ENCODE measurements at places on chromosomes 16 and 17.

DNA sequence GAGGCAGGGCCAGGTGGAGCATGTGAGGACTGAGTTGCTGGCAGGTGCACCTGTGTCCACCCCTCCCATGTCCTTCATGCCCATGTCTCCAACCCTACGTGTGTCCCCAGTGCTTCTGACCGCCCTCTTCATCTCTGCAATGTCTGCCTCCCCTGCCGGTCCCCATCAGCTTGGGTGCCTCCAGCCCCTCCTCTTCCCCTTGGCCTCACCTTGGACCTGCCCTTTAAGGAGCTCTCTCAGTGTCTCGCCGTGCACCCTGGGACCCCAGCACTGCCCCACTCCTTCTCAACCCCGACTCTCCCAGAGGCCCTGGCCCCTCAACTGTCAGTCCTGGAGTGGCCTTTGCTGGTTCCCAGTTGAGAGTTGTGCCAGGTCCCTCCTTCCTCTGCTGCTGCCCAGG lies 15.0 kb downstream of the RIPOR1 start:
- DNase-seq, result no peak

GRCh38 chr17:75848523-75849278 lies 4.5 kb upstream of the UNC13D start:
- DNase-seq, result peak; percentile 99

DNA sequence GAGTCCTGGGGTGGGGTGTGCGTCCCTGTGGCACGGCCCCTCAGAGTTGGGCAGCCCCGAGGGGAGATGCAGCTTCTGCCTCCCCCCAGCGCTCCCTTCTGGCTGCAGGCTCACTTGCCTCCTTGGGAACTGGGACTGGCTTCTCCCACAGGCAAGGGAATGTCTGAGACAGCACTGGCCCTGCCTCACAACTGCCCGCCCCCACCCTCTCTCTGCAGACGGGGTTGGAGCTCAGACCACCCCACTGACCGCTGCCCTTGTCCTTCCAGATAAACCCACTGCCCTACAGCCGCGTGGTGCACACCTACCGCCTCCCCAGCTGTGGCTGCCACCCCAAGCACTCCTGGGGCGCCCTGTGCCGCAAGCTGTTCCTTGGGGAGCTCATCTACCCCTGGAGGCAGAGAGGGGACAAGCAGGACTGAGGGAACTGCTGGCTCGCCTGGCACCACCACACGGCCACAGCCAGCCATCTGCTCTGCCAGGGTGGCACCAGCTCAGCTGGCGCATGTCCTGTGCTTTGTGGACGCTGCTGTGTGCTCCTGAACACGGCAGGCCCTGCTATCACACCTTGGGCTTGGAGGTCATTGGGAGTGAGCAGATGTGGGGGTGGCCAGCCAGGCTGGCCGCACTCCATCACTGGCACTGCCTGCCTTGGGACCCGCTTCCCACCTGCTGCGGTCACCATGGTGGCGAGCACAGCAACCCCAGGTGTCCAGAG lies 7.1 kb upstream of the RAB40C start:
- peak; percentile 65 for DNase-seq

GRCh38 chr17:50206604-50207293 lies 5.3 kb upstream of the COL1A1 start:
- peak; percentile 94 for DNase-seq

GRCh38 chr16:50354629-50355456 lies 13.9 kb downstream of the BRD7 start:
- DNase-seq, result no peak

- DNase-seq, result no peak
Measured at GRCh38 chr17:20293501-20293900, 173.8 kb downstream of the LGALS9B start.

- DNase-seq, result peak; percentile 55
Measured at GRCh38 chr17:65093930-65094329, 37.4 kb upstream of the GNA13 start.

- DNase-seq, result no peak
Measured at GRCh38 chr17:7654832-7655540, 4.3 kb downstream of the ATP1B2 start.

- peak; percentile 87 for DNase-seq
Measured at GRCh38 chr17:42779936-42780850, at the start of gene WNK4. TSS of gene WNK4 (plus strand) at chr17:42780610. CDS start at chr17:42780699, 89 bp downstream.

DNA sequence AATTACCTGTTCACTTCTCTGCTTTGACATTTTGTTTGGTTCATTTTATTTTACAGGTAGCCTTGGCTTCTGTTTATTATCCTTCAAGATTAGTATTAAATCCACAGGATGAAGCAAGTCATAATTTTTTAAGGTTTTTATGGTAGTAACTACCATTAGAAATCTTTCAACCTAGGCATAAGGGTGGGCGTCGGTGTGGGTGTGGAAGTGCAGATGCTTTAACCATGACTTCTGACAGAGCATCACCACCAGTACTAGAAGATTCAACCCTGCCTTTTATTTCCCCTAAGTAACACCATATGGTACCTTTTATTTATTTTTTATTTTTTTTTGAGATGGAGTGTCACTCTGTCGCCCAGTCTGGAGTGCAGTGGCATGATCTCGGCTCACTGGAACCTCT lies 22.7 kb downstream of the AP2B1 start:
- DNase-seq, result no peak

DNA sequence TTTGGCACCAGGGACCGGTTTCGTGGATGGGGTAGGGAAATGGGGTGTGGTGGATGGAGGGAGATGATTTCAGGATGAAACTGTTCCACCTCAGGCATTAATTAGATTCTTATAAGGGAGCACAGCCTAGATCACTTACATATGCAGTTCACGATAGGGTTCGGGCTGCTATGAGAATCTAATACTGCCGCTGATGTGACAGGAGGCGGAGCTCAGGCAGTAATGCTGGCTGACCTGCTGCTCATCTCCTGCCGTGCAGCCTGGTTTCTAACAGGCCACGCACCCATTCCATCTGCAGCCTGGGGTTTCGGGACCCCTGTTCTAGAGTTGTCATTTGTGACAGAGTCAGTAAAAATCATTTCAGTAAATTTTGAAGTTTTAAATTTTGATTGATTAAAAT lies 99.7 kb downstream of the CHD9 start:
- no peak for DNase-seq

- DNase-seq, result peak; percentile 78
Measured at GRCh38 chr17:36641877-36642845, 40.8 kb downstream of the MRM1 start.

DNA sequence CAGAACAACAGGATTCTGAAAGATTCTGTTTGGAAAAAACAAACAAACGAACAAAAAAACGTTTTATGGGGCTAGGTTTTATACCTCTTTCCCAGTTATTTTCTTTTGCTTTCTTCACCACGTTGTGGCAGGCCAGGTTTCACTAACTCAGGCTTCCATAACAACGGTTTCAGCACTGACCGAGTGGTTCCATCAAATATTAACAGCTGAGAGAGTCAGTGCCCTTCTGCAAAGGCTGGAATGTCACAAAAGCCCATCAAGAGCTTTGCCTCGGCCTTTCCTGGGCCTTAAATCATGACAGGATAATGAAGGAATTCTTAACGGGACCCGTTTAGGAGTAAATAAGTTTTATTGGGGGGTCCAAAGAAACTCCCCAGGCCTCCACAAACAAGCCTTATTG lies 34.2 kb downstream of the MPHOSPH6 start:
- no peak for DNase-seq

- DNase-seq, result no peak
Measured at GRCh38 chr16:914440-914839, 56.3 kb downstream of the LMF1 start.

DNA sequence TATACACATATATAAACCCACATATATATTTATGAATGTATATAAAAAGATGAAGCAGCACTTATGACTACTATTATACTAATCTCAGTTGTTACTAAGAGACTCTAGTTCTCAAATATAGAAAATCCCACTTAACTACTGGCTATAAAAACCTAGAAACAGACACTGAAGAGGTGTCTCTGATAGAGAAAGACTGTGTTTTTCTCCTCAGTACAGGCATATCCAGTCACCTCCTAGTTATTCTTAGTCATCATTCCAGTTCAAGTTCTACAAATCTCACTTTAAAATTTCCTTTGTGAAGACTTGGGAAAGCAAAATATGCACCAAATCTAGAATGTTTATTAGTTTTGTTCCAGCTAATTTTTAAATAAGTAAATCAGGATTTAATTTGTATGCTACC lies 93.9 kb downstream of the STH start:
- no peak for DNase-seq

DNA sequence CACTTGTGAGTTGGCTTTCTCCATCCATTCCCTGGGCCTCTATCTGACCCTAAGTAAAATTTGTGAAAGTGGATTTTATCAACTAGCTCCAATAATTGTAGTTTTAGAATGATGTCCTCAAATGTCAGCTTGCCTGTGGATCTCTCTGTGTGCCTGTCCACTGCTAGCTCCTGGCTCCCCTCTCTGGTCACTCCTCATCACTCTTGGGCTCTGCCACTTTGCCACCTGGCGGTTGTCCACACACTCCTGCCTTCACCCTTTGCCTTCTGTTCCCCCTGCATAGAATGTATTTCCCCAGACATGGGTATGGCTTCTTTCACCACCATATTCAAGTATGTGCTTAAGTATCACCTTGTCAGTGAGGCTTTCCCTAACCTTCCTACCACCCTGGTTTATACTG lies 19.8 kb downstream of the ANKFN1 start:
- no peak for DNase-seq

- DNase-seq, result no peak
Measured at GRCh38 chr17:21223086-21223485, 9.1 kb upstream of the TMEM11 start.

GRCh38 chr17:74008196-74008595 lies 195.3 kb upstream of the RPL38 start:
- peak; percentile 91 for DNase-seq

- no peak for DNase-seq
Measured at GRCh38 chr17:82790391-82790790, 38.5 kb downstream of the TBCD start.

DNA sequence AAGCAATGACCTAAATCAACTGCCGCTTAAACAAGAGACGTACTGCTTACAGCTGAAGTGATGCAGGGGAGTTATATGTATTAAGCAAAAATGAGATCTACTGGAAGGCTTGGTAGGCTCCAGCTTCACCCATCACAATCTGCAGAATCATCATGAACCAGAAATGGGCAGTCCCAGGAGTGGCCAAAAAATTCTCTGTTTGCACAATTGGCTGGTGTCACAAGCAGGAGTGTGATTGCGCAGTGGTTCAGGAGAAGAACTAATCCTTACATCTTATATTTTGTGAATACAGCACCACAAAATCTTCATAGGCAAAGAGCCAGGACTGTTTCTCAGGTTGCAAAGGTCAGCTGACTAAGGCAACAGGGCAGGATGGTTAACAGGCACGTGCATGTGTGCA lies 75.9 kb downstream of the CES1 start:
- DNase-seq, result no peak

GRCh38 chr16:24721830-24722238 lies 7.6 kb upstream of the TNRC6A start:
- no peak for DNase-seq

Measured in endodermal cell (in vitro differentiated cells).